ENCODE measurements at places on chromosomes 1 and 21.

DNA sequence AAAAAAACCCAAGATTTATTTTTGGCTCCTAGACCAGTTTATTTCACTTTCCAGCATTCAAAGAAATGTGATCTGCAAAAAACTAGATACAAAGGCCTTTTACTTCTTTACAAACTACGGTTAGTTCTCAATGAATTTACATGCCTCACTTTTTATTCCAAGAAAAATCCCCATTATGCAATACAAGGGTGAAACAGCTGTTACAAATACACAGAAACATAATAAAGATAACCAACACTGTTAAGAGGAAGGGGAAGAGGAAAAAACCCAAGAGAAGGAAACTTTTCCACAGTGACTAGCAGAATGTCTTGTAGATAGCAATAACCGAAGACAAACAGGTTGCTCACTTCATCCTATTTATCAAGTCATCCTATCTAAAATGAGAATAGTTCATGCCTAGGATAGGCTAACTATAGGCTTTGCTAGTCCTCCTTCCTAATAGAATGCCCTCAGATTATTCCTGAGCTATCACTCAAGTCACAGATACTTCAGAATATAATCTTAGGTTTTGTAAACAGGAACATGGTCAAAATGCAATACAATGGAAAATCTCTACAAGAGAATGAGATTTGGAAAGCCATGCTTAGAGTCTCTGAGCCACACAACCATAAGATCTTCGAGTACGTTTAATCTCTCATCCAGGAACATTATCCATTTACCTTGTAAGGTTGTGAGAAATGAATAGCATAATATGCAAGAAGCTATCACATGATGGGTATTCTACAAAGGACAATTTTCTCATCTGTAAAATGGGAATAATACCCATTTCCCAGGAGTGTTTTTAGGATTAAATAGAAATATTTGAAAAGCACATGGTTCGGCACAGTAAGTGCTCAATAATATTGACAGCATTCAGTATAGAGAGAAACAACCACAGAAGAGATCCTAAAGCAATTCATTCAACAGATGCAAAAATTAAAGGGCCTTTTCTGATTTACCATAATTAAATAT is 5.4 kb downstream of the PNRC2 start:
- DNase-seq, result no peak

DNA sequence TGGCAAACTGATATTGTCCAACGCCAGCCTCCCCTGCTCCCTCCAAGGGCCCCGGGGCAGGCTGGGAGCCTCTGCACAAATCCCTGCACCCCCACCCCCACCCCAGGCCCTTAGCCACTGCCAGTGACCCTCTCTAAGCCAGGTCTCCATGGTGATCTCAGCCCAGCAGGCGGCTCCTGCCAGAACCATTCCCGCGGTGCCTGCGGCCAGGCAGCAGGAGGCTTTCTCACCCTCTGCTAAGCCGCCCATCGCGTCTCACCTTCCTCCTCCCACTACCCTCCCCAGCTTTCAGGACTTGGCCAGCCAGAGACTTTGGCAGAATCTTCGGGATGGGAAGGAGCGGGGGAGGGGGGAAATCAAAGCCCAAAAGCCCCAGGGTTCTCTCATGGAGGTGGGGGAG is 46.8 kb upstream of the WASF2 start:
- peak; percentile 64 for DNase-seq

- DNase-seq, result peak; percentile 35
These were observed 215.5 kb downstream of the KCNJ6 start for GRCh38 chr21:37700641-37701202.

DNA sequence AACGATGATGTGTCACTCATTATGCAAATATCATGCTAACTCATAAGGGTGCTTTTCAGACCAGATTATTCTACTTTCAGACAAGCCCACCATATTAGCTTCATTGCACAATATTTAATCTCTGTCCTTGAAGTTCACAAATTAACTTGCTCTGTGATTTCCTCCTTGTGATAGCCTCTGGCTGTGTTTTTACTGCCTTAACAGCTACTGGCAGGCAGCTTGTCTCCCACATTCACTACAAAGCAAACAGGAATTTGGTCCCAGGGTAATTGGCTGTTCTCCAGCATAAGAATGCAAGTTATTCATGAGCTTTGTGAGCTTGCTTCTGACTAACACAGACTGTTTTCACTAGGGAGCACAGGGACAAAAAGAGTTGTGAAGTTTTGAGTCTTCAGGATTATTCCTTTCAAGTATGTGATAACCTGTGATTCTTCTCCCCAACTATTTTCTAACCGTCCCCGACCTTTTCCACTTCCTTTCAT is 87.9 kb upstream of the HMCN1 start:
- peak; percentile 82 for DNase-seq

DNA sequence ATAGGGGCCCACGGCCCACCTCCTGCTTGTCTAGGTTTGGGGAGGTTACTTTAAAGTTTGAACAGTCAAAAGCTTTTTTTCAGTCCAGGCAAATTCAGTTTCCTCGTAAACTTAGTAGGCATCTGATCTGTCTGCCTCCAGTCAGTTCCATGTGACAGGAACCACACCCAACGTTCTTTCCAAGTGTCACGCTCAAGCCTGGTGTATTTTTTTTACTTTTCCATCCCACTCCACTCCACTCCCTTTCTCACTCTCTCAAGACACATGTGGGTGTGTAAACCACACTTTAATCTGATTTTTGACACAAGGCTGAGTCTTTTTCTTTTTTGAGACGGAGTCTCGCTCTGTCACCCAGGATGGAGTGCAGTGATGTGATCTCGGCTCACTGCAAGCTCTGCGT is 60.3 kb upstream of the GPR153 start:
- no peak for DNase-seq

- DNase-seq, result no peak
These were observed 597.1 kb downstream of the KIF26B start for GRCh38 chr1:245751726-245752470.

- DNase-seq, result no peak
These were observed 1.1 kb downstream of the TXNIP start for GRCh38 chr1:145995148-145995881.

DNA sequence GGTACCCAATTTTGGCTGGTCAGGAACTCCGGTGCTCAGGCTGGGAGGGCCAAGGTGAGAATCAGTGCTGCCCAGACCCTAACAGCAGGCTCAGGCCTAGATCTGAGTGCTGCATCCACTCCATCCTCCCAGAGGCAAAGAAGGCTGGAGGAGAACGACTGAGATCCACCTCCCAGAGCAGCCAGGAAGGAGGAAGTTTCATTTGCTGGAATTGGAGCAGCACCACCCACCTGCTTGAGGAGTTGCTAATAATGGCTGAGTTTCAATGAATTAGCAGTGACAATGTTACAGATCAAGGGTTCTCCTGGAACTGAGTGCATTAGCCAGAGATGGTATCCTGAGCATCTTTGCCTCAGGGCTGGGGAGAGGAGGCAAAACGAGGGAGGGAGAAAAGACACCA is 46.7 kb upstream of the KLHDC7A start:
- DNase-seq, result no peak

- DNase-seq, result no peak
These were observed 1.3 kb upstream of the AKT3 start for GRCh38 chr1:243851257-243851756.

GRCh38 chr1:171350594-171350993 is 36.6 kb downstream of the FMO4 start:
- no peak for DNase-seq

DNA sequence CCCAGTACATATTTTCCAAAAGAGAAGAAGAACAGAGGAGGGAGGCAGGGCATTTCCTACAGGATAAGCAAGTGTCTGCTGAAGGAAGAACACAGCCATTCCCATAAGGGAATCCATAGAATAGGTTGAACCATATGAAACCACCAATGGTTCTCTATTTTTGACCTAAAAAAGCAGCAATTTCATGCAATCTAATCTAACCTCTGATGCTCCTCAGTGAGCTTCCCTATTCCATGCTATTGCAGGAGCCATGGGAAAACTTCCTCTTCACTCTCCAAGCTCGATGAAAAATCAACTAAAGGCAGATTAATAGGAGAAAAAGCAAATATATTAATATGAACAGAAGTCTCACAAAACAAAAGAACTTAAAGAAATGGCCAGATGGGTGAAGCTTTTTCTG is 50.5 kb downstream of the SIPA1L2 start:
- DNase-seq, result no peak

GRCh38 chr1:64114012-64114525 is 89.4 kb upstream of the UBE2U start:
- DNase-seq, result no peak

DNA sequence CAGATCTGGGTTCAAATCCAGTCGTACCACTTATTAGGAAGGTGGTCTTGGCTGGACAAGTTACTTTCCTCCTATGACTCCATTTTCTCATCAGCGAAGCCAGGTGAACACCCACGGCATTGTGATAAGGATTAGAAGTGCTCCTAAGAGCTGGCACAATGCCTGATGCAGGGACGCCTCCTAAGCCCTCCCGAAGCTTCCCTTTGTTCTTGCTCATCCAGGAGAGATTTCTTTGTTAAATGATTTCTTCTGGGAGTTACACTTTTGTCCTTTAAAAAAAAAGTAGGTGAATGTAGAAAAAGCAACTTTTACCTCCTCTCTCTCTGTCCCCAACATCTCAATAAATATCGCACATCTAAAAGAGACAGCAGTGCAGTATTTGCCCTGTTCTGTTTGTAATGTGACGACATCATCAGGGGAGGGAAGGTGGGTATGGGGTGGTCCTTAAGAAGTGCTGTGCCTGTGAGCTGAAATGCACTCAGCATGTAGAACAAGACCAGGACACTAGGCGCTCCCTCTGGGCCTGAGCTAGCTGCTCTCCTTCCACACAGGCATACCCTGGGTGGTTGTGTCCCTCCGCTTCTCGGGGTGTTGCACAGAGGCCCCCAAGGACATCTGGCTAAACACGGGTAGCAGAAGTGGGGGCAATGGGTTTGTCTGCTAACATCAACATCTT is 43.9 kb downstream of the SUSD4 start:
- no peak for DNase-seq

- DNase-seq, result peak; percentile 55
These were observed 54.1 kb downstream of the CD46 start for GRCh38 chr1:207805841-207806421.

DNA sequence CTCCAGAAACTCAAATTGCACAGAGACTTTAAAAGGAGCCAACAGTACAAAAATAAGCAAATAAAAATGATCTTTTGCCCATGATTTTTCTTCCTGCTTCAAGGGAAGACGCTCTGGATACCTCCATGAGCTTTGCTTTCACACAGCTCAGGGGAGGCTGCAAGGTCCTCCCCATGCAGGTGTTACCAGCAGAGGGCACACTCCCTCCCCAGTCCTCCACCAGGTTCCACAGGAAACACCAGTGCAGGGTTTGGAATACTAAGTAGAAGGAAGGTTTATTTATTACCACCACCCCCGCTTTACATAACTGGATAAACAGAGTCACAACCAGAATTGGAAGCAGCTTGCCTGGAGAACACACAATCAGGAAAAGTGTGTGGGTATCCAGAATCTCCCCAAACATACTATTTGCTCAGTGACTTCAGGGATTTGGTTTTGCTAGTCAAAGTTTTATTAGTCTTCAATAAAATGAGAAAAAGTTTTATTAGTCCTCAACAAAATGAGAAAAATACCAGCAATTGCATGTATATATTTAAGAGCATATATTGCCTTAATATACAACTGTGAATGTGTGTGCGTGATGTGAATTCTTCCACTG is 37.3 kb downstream of the HSD3B1 start:
- DNase-seq, result no peak

Measured in smooth muscle cell of the brain vasculature (primary cell).